ENCODE measurements at places on chromosomes 7 and 10. TPM values are rescaled to one million over a fixed set of nuclear protein-coding genes. Genes with fewer than 3 reads are reported as not detected.

The KCP gene
- total RNA-seq = 0.42 TPM

The INA gene
- not detected for total RNA-seq

The EXOC6 gene
- total RNA-seq = 11.7 TPM

The PUS7 gene
- total RNA-seq = 4.8 TPM

The PRRT4 gene
- total RNA-seq = 2.0 TPM

The CRHR2 gene
- 0.21 TPM for total RNA-seq

The SPDYE1 gene
- not detected for total RNA-seq

The CLDN4 gene
- total RNA-seq = not detected

The C7orf33 gene
- total RNA-seq = not detected

DNA sequence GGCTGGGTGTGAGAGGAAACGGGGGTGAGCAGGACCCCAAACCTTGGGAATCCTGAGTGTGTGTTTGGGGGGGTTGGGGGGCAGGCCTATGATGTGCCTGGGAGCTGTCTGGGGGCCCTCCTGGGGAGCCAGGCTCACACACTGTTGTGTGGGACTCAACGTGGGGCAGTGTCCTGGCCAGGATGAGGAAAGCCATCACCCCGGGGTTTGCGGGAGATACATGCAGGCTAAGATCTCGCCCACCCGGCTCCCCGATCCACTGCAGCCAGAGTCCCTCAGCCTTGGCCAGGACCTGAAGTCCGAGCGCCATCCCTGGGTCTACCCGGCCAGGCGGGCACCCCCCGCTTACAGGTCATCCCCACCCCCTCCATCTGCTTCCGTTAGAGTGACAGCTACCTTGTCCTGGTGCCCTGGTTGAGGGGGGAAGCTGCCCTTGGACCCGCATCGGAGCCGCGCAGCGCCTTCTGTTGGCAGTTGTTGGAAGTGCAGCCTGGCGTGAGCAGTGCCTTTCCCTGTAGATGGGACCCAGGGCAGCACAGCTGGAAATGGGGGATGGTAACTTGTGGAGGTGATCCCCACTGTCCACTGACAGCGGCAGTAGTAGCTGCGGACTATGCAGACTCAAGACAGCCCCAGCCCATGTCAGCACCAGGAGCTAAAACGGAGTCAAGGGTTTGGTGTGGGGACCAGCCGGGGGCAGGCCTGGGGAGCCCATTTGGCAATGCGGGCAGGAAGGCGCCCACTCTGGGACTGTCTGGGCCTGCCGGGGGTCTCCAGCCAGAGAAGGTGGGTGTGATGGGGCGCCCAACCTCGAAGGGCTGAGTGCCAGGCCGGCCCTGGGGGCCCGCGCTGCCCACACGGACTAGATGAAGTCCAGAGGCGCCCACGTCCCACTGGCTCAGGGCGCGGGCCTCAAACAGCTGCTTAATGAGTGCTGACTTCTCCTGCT, 885.6 kb upstream of the ZNF722 start:
- no peak for DNase-seq

- no peak for DNase-seq
Measured at GRCh38 chr7:157018328-157018996, 8.0 kb upstream of the MNX1 start.

GRCh38 chr10:22597138-22597537, 117.2 kb downstream of the PIP4K2A start:
- no peak for DNase-seq

DNA sequence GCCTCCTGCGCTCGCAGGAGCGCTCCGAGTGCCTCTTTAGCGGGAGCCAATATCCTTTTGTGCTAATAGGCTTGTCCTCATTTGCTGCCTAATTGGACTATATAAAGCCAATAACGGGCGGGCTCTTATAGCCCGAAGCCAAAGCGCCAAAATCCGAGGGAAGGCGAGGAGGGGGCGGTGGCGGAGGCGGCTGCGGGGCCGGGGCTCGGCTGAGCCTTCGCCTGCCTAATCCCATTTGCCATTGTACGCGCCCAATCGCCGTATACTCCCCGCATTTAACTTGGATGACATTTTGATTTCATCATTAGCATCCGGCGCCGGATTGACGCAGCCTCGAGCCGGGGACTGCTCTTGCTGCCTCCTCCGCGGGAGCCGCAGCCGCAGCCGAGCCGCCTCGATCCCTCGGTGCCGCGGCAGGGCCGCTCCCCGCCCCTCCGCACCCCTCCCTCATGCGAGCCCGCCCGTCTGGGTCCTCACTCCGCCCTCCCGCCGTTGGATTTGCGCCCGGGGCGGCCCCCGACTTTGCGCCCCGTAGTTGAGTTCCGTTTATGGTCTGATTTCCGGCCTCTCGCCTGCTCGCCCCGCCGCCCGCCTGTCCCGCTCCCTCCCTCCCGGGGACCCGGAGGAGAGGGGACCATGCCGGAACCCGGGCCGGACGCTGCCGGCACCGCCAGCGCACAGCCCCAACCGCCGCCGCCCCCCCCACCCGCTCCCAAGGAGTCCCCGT, at the start of gene HMX3:
TSS of gene HMX3 (plus strand) at position 556 of the 727 bp plus-strand sequence. CDS start at position 637, 81 bp downstream.
- DNase-seq = no peak

- no peak for DNase-seq
Measured at GRCh38 chr7:23369695-23370404, 70.7 kb downstream of the MALSU1 start.

DNA sequence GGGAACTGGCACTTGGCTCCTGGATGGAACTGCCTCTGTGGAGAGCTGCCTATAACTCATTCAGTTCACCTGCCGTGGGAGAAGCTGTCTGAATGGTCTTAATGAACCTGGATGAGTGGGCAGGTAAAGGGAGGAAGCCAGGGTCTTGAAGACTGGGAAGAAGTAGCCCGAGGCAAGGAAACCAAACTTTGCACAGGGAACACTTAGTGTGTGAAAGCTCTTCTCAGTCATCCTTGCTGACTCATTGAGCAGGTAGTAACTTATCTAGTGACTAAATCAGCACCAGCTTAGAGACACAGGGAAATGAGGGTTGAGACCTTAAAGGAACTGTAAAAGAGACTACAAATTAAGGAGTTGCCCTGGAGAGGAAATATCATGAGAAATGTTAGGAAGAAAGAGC, 9.9 kb downstream of the LRRC4 start:
- DNase-seq = no peak

DNA sequence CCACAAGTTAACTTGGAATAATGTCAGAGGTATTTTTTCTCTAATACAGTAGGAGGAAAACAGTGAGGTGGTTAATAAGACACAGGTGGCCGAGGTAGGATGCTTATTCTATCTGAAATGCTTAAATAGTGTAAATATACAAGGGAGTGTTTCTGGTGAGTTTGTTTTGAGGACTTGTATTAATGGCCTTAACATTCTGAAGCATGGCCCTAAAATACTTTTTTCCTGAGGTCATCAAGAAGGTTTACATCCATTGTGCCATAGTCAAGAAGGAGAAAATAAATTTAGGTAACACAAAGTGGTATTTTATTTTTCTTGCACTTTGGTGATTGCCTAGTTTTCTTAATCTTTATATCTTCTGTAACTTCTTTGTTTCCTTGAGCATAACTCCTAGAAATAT, 18.8 kb downstream of the GNAI1 start:
- DNase-seq = no peak

DNA sequence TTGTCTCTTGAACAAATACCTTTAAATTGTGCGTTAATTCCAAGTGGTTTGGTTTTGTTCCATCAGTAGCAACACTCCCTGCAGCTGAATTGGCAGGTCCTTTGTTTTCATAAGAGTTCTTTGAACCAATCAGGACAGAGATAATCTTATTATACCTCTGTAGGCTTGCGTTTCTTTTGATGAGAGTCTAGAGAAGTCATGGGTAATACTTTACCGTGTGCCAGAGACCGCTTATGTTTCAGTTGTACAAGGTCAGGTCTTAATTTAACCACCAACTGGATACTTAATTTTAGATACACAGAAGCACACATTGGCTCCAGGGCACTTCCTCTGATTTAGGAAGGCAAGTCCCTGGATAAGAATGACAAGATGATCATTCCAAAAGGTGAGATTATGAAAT, at the start of gene ASB15:
TSS of gene ASB15 (plus strand) at position 292 of the 400 bp plus-strand sequence. CDS start 12,682 bp downstream, outside the sequence.
- peak; percentile 58 for DNase-seq

DNA sequence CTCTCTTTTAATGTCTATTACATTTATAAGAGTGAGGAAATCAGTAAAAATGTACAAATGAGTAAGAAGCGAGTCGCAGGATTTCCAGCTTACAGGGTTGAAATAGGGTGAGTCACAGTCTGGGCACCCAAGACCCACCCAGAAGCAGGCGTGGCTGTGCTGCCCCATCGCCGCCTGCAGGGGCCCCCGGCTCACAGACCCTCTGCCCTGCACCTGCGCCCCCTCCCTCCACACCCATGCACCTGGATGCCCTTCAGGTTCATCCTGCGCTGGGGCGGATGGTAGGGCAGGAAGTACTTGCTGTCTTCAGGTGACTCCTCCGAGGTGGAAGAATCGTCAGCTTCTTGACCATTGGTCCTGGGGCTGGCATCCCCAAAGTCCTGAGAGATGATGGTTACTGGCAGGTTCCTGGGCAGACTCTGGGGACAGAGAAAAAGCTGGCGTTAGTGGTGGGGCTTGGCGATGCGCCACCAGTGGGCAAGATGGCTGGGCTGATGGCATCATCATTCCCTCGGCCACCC, 90.2 kb upstream of the GNA12 start:
- DNase-seq = no peak

DNA sequence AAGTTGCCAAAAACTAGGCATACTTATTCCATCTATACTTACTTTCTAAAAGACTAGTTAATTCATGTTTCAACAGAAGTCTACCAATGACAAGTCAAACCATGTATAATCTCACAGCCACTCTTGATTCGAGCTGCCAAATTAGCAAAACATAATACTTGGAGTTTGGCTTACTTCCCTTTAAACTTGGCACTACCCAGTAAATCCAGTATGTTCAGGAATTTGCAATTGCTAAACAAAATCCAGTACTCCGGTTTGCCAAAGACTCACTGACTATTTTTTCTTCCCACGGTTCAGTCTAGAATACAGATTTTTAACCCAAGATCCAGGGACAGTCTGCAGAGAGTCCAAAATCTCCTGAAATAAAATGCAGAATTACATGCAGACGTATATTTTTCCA, 4.6 kb downstream of the OAT start:
- DNase-seq = no peak

- no peak for DNase-seq
Measured at GRCh38 chr10:82288461-82288881, 413.5 kb downstream of the NRG3 start.

DNA sequence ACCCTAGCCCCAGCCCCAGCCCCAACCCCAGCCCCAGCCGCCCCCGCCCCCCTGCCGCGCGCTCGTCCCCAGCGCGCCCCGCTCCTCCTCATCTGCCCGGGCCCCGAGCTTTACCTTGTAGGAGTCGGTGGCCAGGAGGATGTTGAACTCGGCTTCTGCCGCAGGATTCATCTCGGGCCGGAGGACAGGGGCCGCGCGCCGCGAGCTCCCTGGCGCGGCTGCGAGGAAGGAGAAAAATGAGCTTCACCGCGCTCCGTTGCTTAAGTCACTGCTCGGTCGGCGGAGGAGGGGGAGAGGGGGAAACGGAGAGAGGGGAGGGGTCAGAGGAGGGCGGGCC, at the start of gene NAMPT:
TSS of gene NAMPT (minus strand) at position 270 of the 337 bp plus-strand sequence. CDS start at position 171, 99 bp downstream.
- no peak for DNase-seq

All from heart right ventricle (tissue), 16 donors.